ENCODE measurements at places on chromosomes 2 and 18. TPM values are rescaled to one million over a fixed set of nuclear protein-coding genes. Genes with fewer than 3 reads are reported as not detected.

The IGFBP2 gene
- 152 TPM for total RNA-seq

The FEV gene
- total RNA-seq: 1.8 TPM

The BCL2 gene
- total RNA-seq: 14.8 TPM

The PRKAG3 gene
- total RNA-seq: 0.14 TPM

The AKAIN1 gene
- total RNA-seq: not detected

The PRR30 gene
- total RNA-seq: 1.1 TPM

The GKN2 gene
- total RNA-seq: not detected

The GPR35 gene
- 4.6 TPM for total RNA-seq

The POTEE gene
- total RNA-seq: 55.7 TPM

The PMAIP1 gene
- total RNA-seq: 2.1 TPM

The DNAJC5G gene
- 16.1 TPM for total RNA-seq

The INHA gene
- 0.96 TPM for total RNA-seq

DNA sequence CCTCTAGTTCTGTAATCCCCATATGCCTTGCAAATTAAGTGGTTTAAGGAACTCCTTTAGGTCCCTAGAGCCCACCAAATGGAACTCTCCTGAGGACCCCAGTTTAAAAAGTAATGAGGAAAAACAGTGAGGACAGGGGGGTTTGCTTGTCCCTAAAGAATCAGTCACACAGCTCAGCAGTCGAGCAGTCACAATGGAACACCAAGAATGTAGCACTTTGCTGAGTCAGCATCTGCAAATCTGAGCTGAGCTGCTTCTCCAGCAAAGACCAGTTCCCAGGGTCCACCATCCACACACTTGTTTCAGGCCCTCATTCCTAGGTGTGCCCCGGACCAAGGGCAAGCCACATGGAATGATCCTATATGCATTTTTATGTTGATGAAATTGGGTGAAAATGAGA, 46.2 kb upstream of the NEDD4L start:
- no peak for DNase-seq

- DNase-seq: no peak
These were observed 218.1 kb downstream of the WDR7 start for GRCh38 chr18:56869189-56869777.

DNA sequence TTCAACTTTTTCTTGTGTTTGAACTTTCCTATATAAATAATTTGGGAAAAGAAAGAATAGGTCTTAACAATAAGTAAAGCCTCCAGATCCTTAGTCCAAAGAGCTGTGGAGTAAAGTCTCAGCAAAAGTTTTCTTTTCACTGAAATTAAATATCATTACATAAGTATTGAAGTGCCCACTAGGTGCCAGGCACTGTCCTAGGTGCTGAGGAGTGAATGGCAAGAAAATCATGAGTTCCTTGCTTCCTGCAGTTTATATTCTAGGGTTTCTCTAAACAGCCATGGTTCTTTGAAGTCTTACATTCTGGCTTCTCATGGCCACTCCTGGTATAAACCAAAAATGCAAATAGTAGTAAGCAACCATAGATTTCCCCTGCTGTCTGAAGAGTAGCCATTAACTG, 59.7 kb downstream of the SPP2 start:
- no peak for DNase-seq

- DNase-seq: no peak
These were observed 87.3 kb downstream of the ALK start for GRCh38 chr2:29834036-29834540.

DNA sequence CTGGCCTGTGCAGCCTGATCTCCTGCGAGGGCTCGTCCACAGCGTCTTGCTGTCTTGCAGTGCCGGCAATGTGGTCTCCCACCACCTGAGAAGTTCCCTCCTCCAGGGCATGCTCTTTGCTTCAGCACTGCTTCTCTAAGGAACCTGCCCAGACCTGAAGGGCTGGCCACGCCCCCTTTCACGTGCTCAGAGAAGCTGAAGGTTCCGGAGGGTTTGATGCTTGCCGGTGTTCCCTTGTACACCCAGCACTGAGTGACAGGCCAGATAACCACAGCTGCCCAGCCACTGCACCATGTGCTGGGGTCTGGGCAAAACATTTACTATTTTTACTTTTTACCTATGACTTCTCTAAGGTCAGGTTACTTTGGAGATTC, 1.7 kb upstream of the POLR2D start:
- peak; percentile 83 for DNase-seq

DNA sequence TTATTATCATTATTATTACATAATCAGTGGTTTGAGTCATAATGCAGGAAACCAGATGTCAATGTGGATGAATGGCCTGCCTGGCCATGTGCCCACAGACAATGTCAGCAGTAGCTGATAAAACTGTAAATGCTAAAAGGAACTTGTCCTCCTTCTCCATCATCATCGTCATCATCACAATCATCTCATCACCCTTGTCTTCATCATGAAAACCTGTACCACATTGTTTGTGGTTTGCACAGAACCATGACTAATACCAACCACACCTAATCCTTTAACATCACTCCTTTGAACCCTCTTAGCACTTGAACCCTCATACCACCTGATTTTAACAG, 96.0 kb downstream of the HNMT start:
- no peak for DNase-seq

DNA sequence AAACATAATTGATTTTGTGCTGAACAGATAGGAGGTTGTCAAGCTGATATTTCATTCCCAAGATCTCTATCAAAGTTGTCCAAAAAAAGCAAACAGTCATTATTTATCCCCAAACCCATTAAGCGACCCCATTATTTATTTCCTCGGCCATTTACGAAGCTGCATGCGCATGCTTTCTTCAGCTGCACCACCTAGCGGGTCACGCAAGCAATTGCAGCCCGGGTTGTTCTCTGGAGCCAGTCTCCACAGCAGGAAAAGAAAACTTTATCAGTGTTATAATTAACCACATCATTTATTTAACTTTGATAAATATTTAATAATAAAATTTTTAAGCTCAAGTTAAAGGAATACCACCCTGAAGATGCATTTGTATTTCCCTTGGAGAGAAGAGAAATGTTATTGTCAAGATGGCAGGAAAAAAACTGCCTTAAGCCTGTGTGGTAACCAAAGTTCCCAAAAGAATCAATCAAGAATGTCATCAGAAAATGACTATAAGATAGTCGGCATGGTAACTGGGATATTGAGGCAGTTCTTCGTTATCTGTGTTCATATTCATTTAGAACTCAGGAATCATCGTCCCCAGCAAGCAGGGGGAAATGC, 304.7 kb downstream of the FBXO15 start:
- peak; percentile 35 for DNase-seq

DNA sequence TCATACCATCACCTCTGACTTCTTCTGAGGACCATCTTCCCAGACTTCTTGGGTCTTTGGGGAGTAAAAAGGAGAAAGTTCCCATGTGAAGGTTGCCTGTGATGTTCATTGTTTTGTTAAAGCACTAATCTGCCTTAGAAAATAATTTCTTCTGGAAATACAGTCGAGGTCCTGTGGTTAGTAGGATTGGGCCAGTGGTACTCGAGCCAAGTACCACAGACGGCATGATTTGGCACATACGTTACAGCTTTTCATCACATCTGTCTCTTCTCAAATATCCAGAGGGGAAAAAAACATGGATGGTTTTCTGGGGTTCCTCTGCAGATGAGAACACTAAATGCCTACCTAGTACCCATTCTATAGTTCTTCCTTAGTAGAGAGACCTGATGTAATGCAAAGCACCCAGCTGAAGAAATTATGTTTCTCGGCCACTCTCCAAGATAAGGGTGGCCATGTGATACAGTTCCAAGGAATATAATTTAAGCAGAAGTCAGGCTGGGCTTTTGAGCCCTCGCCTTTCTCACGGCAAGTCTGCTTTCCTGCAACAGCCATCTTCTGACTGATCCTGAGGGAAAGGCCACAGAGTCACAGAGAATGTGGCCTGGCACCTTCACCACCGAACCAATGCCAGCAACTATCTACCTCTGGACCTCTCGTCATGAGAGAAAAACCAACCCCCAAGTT, 161.0 kb downstream of the RNF152 start:
- DNase-seq: no peak

DNA sequence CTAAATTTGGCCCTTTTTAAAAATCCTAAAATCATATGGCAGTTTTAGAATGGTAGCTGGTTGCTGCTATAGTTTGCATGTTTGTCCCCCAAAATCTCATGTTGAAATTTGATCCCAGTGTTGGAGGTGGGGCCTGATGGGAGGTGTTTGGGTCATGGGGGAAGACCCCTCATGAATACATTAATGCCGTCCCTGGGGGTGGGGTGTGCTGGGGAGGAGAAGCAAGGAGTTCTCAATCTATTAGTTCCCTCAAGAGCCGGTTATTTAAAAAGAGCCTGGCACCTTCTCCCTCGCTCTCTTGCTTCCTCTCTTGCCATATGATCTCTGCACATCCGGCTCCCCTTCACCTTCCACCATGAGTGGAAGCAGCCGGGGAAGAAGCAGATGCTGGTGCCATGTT, 20.8 kb downstream of the GPATCH11 start:
- DNase-seq: no peak

DNA sequence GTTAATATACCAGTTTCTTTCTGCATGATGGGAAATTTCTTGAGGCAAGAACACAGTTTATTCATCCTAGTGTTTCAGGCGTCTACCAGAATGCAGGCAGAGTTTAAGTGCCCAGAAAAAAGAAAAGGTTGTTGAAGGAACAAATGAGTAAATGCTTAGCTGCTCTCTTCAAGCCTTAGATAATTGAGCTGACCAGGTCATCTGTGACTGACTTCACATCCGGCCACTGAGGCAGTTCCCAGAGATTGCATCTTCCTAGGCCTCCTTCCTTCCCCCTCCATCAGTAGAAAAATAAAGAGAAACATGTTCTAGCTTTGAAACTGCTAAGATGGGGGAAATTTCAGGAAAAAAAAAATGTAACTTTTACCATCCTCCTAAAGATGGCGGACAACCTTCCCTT, 9.4 kb upstream of the TMEM163 start:
- no peak for DNase-seq

DNA sequence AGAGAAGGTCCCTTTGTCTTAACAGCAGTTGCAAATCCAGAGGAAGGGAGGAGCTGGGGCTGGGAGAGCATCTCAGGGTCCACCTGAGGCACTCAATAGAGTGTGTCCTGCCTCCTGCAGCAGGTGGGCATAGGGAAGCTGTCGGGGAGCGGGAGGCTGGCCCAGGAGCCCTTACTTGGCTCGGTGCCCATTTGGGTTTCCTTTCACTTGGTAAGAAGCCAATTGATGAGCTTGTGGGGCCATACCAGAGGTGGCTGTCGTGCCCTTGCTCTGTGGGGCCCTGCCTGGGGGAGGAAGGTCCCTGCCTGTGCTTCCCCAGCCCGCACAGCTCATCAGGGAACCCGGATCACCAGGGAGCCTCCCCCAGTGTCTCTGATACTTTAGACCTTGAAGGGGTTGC, 229.7 kb downstream of the DYSF start:
- no peak for DNase-seq

DNA sequence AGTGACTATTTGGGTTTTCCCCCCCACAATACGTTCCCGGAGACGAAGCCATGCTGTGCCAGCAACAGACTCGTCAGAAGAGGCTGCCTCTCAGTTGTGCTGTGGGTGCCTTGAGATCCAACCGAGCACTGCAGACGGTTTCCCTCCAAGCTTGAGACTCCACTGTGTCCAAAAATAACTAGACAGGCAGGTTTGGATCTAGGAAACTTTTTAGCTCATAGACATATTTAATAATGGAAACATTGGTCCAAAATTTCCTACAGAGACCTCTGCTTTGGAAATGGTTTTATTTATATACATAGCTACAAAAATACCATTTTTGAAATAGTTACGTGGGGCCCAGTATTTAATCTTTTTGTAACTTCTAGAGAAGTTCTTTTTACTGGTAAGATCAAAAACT, 63.1 kb upstream of the SPATS2L start:
- DNase-seq: peak; percentile 17

GRCh38 chr2:34547900-34548299, 948.8 kb upstream of the FAM98A start:
- no peak for DNase-seq

- no peak for DNase-seq
These were observed 190.4 kb downstream of the ZEB2 start for GRCh38 chr2:144329472-144329871.

DNA sequence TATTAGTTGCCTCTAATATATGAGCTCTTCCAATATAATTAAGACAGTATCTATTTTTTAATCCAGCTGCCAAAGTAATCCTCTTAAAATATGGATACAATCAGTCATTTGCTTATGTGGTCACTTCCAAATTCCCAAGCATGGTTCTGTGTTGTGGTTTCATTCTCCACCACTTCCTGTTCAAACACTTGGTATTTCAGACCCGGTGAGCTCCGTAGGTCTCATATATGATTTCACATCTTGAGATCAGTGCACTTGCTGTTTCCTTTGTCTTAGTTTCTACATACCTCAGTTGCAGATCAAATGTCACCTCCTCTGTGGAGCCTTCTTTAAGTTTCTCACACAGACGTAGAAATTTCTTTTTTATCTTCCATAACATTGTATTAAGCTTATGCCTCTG, 254.2 kb downstream of the KCNS3 start:
- no peak for DNase-seq

GRCh38 chr2:229296016-229296415, 24.9 kb upstream of the PID1 start:
- DNase-seq: no peak

DNA sequence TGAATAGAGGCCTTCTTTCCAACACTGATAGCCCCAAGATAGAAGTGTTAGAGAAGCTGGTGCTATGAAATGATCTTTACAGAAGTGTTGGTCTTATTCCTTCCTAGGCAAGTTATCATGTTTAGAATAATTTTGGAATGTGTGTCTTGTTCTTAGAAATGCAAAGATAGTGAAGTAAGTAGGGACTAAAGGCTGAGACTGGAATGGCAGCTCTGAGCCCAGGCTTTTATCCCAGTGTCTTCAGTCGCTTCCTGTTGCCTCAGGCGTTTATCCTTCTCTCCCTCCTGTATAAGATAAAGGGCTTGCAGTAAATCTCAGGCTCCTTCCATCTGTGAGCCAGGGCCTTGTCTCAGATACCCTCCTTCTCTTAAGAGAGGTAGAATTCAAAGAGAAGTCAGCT, 218.1 kb downstream of the TPGS2 start:
- no peak for DNase-seq

GRCh38 chr2:148303161-148303560, 282.3 kb downstream of the MBD5 start:
- no peak for DNase-seq

- no peak for DNase-seq
These were observed 166.5 kb downstream of the CERS6 start for GRCh38 chr2:168622559-168622958.

- DNase-seq: no peak
These were observed 785.2 kb upstream of the GYPC start for GRCh38 chr2:125870746-125871145.

DNA sequence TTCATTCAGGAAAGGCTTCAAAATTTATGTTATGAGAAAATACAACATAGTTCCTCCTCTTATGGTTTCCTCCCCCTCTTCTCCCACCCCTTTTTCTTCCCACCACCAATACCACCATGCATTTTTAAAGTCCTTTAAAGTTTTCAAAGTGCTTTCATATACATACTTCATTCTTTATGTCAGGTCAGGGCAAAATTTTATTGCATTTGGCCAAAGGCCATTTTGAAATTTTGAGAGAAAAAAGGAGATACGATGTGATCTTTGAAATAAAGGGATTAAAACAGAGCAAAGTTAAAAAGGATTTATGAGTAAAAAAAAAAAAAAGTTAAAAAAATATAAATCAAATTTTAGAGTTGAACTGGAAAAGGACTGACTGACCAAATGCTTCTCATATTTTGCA, 792.5 kb upstream of the FANCL start:
- no peak for DNase-seq

- DNase-seq: no peak
These were observed 750.8 kb upstream of the ACVR2A start for GRCh38 chr2:147094077-147094476.
